ENCODE measurements at places on chromosomes 7 and 10. TPM values are rescaled to one million over a fixed set of nuclear protein-coding genes. Genes with fewer than 3 reads are reported as not detected.

- DNase-seq = no peak
These were observed 203.7 kb downstream of the SORCS1 start for GRCh38 chr10:106960812-106961211.

- DNase-seq = no peak
These were observed 82.8 kb downstream of the CHST15 start for GRCh38 chr10:124010563-124011131.

DNA sequence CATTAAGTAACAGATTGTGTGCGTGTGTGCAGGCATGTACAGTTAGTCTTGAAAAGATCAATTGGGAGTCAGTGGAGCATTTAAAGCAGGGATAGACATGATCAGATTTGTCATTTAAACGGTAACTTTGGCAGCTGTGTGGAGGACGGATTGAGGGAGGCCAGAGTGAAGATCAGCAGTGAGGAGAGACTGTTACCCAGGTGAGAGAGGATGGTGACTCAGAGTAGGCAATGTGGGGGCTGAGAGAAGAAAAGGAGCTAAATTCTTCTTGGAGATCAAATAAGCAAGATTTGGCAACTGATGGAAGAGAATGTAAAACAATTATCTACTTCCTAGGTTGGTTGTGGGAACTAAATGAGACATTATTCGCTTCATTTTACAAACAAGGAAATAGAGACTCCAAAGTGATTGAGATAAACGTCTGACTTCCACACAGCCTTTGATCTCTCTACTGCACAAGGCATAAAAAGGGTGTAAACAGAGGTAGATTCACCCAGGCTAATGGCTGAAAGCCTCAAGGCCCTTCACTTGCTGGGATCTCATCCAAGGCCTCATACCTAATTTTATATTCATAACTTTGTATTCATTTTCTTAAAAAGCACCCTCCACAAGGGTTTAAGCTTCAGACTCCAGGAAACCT, 665.1 kb upstream of the GALNT17 start:
- DNase-seq = no peak

- DNase-seq = no peak
These were observed 9.6 kb upstream of the AGMO start for GRCh38 chr7:15571301-15571878.

DNA sequence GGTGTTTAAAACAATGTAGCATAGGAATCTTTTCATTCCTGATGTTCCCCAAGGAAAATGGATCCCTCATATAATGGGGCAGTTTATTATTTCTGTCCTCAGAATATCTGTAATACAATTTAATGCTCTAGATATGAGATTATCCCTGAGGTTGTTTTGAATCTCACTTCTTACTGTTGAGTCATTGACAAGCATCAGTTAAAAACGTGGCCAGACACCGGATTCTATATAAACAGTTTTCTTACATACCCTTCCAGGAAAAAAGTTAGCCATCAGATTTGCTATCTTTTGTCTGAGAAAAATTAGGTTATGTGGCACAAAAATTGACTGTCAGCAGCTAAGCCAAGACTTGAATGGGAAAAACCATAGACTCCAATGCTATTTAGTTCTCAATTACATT, 539.8 kb upstream of the CELF2 start:
- DNase-seq = no peak

DNA sequence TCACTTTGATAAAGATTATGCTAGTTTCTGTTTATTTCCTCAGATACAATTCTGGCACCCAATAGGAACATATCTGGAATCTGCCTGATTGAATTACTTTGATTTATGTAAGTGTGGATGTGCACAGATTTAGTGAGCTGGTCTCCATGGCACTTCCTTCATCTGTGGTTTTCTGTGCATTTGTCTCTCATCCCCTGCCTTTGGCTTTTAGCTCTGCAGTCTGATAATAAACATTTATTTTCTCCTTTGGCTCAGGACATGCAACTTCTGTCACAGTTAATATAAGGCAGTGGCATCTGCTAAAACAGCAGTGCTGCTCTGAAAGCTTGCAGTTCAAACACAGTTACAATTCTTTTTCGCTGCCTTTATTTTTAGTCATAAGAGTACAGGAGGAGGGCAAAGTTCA, 273.7 kb upstream of the CHRM2 start:
- DNase-seq = no peak

GRCh38 chr10:97229322-97230015, 43.7 kb upstream of the SLIT1 start:
- DNase-seq = peak; percentile 71

- DNase-seq = no peak
These were observed 36.5 kb downstream of the GHRHR start for GRCh38 chr7:31000161-31000693.

DNA sequence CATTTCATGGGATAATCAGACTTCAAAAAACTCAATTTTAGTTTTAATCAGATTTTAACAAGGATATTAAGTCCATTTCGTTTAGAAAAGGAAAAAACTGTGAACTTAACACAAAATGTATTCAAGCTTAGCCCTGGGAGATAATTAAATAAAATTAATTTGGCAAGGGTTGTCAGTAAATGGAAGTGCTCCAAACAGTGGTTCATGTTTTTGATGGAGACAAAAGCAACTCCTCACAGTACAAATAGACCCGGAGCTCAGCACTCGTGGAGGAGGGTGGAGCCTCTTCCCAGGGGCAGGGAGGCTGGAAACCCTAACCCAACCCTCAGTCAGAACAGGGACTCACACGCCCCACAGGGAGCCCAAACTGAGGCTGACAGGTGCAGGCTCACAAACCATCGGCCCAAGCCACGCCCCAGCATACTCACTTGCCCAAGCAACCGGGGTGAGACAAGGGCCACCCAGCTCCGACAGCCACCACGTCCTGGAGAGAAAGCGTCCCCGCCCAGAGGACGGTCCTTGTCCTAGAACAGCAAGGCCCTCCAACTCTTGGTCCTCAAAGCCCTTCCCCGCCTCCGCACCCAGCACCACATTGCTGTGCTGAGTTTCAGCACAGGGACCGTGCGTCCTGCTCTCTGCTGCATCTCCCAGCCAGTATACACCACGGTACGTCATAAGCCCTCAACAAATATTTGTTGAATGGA, 39.8 kb downstream of the MAD1L1 start:
- DNase-seq = no peak

- DNase-seq = no peak
These were observed 193.2 kb upstream of the HABP2 start for GRCh38 chr10:113359655-113360054.

DNA sequence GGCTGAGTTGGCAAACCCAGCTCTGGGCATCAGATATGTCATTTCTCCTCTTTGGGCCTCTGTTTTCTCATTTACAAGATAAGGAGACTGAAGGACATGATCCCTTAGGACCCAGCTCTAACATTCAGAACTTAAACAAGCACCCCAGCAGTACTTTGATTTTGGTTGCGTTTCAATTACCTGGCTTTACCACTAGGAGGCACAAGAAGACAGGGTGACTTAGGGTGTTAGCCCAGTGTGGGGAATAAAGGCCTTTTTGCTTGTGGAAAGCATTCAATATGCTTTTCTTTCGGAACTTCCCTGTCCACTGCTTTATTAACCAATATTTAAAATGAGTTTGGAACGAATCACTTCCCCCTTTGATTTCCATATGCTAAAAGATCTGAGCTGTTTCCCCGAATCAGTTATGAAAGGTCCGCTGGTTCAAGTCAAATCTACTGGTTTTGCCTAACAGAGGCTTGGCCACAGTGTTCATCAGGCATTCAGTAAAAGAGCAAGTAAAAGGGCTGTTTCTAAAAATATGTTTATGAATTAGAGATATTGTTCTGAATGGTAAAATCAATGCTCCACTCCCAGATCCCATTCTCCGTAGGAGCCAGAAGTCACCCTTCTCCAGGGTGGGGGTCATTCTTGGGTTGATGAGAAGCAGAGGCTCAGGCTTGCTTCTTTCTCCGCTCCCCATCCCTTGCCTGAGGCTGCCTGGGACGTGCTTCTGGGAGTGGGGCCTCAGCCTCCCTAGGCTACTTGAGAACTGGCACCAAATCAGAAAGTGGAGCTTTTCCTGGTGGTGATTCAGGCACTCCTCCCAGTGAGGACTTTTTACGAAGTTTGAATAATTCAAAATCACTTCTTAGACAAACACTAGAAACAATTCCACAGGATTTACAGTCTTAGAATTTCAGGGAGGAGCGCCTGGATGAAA, 105.5 kb downstream of the MYOF start:
- peak; percentile 84 for DNase-seq

- DNase-seq = no peak
These were observed 122.6 kb downstream of the KCND2 start for GRCh38 chr7:120395526-120396019.

GRCh38 chr7:116120839-116121238, 89.5 kb upstream of the TES start:
- DNase-seq = no peak

- DNase-seq = no peak
These were observed 108.0 kb upstream of the PPP2R2D start for GRCh38 chr10:131792809-131793208.

CHRM2 gene
- not detected for total RNA-seq

CPN1 gene
- not detected for total RNA-seq

FAM221A gene
- 8.4 TPM for total RNA-seq

KLF14 gene
- total RNA-seq = 0.39 TPM

PPIF gene
- 59.0 TPM for total RNA-seq

SFTPA1 gene
- 3.8 TPM for total RNA-seq

OR2A7 gene
- 0.82 TPM for total RNA-seq

NKX1-2 gene
- total RNA-seq = 0.15 TPM

TRPV5 gene
- not detected for total RNA-seq

TMEM184A gene
- 9.2 TPM for total RNA-seq
